ENCODE measurements at places on chromosomes 2 and 18. TPM values are rescaled to one million over a fixed set of nuclear protein-coding genes. Genes with fewer than 3 reads are reported as not detected.

DNA sequence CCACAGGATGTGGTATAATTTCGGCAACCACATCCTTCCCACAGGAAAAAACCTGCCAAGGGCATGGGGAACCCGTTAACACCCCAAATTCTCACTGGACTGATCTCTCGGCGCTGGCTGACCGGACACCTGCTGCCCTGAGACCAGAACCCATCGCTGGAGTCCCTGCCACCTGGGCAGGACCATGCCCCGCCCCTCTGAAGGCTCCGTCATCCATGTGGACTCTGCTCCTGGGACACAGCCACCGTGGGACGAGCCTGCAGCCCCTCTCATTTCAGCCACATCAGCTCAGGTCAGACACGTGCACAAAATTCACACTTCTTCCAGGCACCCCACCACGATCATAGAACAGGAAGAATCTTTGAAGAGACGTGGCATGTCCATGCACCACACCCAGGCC is 108.2 kb downstream of the ZNF516 start:
- no peak for DNase-seq

DNA sequence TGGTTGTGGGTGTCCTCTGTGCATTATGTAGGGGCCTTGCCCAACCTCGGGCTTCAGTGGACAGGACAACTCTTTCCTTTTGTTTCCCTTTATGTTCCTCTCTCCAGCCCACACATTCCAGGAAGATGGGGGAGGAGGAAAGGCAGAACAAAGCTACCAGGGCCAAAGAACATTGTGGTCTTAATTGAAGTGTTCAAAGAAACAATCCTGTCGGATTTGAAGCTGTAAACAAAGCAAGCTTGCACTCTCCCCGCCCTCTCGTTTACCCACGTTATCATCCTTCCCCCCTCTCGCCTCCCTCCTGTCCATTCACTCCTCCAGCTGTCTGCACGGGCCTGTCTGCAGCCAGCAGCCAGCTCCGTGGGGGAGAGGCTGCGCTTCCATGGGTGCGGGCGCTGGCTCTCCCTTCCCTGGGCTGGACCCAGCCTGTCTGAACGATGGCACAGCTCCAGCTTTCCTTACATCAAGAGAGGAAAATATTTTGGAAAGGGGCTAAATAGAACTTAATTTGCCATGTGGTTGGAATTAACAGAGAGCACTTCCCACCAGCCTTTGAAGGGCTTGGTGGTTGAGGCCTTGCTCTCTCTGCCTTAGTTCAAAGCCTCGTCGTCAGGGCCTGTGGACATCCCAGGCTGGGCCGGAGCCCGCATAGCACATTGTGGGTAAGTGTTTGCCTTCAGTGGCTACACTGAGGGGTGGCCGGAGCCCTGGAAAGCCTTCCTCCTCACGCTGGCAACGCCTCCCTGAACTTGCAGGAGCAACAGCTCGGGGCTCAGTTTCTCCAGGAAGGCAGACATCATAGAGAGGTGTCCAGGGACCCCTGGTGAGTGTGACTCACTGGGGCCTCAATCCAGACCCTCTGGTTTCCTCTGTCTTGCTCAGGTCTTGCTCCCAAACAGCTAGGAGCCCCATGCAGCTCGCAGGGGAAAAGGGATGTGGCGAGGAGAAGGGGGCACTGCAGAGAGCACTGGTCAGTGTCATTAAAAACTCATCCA is 60.6 kb upstream of the HS6ST1 start:
- peak; percentile 28 for DNase-seq

GRCh38 chr18:57631697-57632096 is 10.1 kb upstream of the NARS1 start:
- DNase-seq = no peak

GRCh38 chr2:234135750-234136221 is 85.3 kb downstream of the SPP2 start:
- peak; percentile 56 for DNase-seq

ALPG gene
- not detected for total RNA-seq

DNA sequence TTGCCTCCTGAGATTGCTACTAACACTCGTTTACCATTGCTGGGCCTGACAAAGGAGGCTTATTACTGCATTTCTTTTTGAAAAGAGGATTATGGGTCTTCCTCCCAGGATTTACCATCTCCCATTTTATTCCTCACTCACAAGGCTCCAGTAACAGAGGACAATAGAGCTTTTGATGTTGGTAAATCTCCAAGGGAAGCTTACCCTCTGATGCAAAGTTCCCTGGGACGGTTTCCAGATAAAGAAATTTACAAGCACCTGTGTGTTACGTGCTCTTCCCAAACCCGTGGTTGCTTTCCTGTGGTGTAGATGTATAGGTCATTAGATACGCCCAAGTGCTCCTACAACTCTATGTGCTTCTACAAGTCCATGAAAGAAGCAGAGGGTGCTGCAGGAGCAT is 17.1 kb downstream of the VSNL1 start:
- no peak for DNase-seq

DNA sequence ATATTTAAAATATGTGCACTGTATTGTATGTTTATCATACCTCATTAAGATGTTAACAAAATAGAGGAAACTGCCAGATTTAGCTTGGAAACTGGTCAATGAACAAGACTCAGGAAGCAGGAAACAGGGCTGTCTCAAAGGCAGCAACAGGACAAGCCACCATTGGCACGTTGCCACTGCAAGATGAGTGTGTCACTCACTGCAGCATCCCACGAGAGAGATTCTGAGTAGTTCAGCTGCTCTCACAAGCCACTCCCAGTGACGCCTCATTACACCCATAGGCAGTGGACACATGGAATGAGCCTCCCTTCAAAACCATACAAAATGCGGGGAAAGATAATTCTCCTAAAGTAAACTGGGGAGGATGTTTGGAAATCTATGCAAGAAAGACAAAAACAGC is 181.9 kb upstream of the DLGAP1 start:
- no peak for DNase-seq

RMC1 gene
- total RNA-seq = 22.2 TPM

IL1RN gene
- total RNA-seq = 98.1 TPM

DNA sequence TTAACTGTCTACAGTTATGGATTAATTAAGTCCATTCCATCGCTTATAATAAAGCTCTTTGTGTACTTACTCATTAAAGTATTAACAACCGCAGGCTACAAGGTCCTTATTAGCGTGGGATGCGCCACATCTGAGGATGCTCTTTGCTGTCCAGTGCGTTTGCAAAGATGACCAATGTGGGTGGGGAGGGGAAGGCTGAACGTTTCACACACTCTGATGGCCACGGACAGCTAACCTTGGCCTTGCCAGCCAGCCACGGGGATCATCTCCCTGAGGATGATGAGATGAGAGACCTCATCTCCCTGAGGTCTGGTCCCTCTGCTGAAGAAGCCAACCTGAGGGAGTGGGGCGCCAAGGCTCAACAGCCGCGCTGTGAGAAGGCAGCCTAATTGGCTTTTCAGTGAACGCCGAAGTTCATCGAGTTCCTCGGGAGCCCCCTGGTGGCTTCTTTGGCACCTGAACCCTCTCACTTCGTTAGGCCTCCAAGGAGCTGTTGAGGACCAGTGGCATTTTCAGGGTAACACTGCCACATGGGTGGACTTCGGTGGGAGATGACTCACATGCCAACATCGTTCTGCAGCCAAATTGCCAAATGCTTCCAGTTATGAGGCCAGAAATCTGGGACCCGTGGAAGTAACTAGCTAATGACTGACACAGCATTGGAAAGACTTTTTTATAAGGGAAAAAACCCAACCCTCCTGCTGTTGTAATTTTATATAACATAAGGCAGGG is 69.3 kb upstream of the SEC11C start:
- peak; percentile 77 for DNase-seq

COLEC12 gene
- total RNA-seq = 1.00 TPM

ERMN gene
- total RNA-seq = not detected
